ENCODE measurements at places on chromosomes 6 and 20.

- DNase-seq, result no peak
These were observed 38.4 kb upstream of the SPTLC3 start for GRCh38 chr20:12970372-12970821.

- DNase-seq, result no peak
These were observed 148.2 kb downstream of the BCKDHB start for GRCh38 chr6:80254716-80255115.

GRCh38 chr20:46767127-46767761 lies 57.8 kb downstream of the SLC2A10 start:
- DNase-seq, result peak; percentile 21

- DNase-seq, result no peak
These were observed 16.2 kb upstream of the TGM2 start for GRCh38 chr20:38181207-38181801.

- no peak for DNase-seq
These were observed 453.8 kb downstream of the RFPL4B start for GRCh38 chr6:112800916-112801315.

GRCh38 chr20:12016291-12016690 lies 98.6 kb downstream of the BTBD3 start:
- DNase-seq, result no peak
